Epithelial cell of proximal tubule (primary cell): ENCODE measurements at places on chromosomes 11 and 22. TPM values are rescaled to one million over a fixed set of nuclear protein-coding genes. Genes with fewer than 3 reads are reported as not detected.

Gene ALX4
- total RNA-seq: not detected in 2 replicates

Gene USP2
- total RNA-seq: 0.63 and 1.1 TPM in 2 replicates

Gene CNGA4
- total RNA-seq: not detected in 2 replicates

Gene DRICH1
- total RNA-seq: not detected in 2 replicates

Gene BEST1
- total RNA-seq: 0.12 TPM in 1 of 2 replicates, not detected in the other

Gene SSTR3
- not detected in 2 replicates for total RNA-seq

Gene PTPRCAP
- 1.5 and 3.6 TPM in 2 replicates for total RNA-seq

Gene FOLR2
- not detected in 2 replicates for total RNA-seq

Gene CARD10
- total RNA-seq: 60.0 and 63.8 TPM in 2 replicates

Gene LRRC56
- total RNA-seq: 0.87 and 1.6 TPM in 2 replicates

GRCh38 chr11:34827228-34827627 lies 89.0 kb downstream of the APIP start:
- no peak for DNase-seq

- no peak for DNase-seq
These were observed at the start of gene P2RY2 for GRCh38 chr11:73218106-73218829. Gene P2RY2, plus strand, starts transcription at chr11:73218281. Its CDS starts 15,879 bp downstream, at chr11:73234160.

- no peak for DNase-seq
These were observed 24.8 kb downstream of the RASSF10 start for GRCh38 chr11:13033760-13034533.

DNA sequence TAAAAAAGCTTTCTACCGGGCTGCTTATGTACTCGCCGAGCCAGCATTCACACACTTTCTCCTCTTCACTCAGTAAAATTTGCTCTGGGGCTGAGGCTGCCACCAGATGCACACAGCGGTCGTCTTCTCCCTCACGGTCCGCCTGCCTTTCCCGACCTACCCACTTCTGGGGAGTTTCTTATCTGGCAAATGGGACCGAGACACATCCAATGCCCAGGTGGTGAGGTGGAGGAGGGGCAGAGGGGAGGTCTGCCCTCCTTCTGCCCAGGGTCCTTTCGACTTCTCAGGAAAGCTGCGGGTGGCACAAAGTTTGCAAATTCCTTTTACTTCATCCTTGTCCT lies 43.9 kb downstream of the GRIK4 start:
- no peak for DNase-seq

GRCh38 chr11:70434813-70435278 lies 36.5 kb downstream of the CTTN start:
- no peak for DNase-seq

- no peak for DNase-seq
These were observed 24.0 kb downstream of the TBX1 start for GRCh38 chr22:19784384-19785175.

DNA sequence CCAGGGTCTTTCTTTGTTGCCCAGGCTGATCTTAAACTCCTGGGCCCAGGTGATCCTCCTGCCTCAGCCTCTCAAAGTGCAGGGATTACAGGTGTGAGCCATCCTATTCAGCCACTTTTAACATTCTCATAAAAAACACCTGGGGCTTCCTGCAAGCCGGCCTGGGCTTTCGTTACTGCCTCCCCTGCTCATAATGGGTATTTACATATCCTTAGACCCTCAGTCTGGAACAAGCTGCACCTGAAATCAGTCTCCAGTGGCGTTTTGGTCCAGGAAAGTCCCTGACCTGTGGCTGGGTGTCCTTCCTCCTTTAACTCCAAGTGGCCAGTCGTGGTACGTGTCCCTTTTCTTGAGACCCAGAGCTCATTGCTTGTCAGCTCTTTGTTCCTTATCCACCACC lies 320.7 kb downstream of the TMEM135 start:
- DNase-seq: no peak

- DNase-seq: no peak
These were observed 476.9 kb upstream of the ISX start for GRCh38 chr22:34588871-34589545.

- DNase-seq: no peak
These were observed 53.5 kb downstream of the TEAD1 start for GRCh38 chr11:12727563-12728211.

- peak; percentile 7 for DNase-seq
These were observed at the start of gene CNTN5 for GRCh38 chr11:99020352-99021225. Gene CNTN5, plus strand, starts transcription at chr11:99020949.

DNA sequence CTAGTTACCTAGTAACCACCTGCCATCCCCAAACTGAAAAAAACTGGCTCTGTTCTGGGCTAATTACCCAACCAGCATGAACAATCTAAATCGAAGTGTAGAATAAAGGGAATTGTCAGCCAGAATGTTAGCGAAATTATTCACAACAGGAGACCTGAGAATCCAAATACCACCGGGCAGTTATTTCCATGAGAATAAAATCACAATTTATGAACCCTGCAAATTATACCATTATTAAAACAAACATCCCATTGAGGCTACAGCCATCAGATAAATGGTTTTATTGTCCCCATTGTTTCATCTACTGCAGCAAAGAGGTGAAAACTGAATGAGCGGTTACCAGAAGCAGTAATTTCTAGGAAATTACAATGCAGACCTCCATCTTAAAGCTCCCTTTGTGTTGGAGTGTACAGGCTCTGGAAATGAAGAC lies 21.7 kb downstream of the FAM168A start:
- DNase-seq: no peak

- no peak for DNase-seq
These were observed 326.0 kb downstream of the CASP12 start for GRCh38 chr11:104572279-104572678.

DNA sequence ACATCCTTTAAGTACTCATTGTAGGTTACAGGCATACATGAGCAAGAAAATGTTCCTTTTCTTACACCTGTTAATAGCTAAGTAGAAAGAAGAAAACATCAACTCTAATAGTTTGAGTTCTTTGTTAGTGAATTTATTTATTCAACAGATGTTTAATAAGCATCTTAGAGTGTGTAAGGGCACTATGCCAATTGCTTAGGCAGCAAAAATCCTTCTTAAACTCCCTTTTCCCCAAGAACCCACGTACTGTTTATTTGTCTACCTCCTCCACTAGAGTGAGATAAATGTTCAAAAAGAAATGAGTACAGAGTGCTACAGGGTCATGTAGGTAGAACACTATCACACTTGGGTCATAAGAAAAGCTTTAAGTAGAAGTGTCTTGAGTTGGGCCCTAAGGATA lies 131.4 kb downstream of the CD44 start:
- DNase-seq: no peak

- DNase-seq: no peak
These were observed 26.5 kb upstream of the ROBO3 start for GRCh38 chr11:124838805-124839127.

- DNase-seq: no peak
These were observed 387.7 kb downstream of the TMEM135 start for GRCh38 chr11:87425391-87425790.
